ENCODE measurements at places on chromosomes 13 and 19. TPM values are rescaled to one million over a fixed set of nuclear protein-coding genes. Genes with fewer than 3 reads are reported as not detected.

Gene FCHO1
- 0.76 TPM for total RNA-seq

- no peaks in the 10 kb centered on the region for H3K27me3 ChIP-seq
- H3K36me3 ChIP-seq, result no peaks in the 10 kb centered on the region
- no peak overlapping the region for H3K4me3 ChIP-seq
- no peaks in the 10 kb centered on the region for H3K4me1 ChIP-seq
- no peak overlapping the region for H3K27ac ChIP-seq
Observed at GRCh38 chr13:78832461-78832860, 173.5 kb upstream of the OBI1 start.

GRCh38 chr19:58581227-58582141 is 8.3 kb upstream of the MZF1 start:
- DNase-seq, result no peak
- peaks cover 25% of the 10 kb centered on the region for H3K4me1 ChIP-seq
- no peak overlapping the region for H3K4me3 ChIP-seq
- peaks cover 11% of the 10 kb centered on the region for H3K36me3 ChIP-seq

GRCh38 chr13:39930544-39931444 is 275.3 kb downstream of the COG6 start:
- no peak for DNase-seq
- no peaks in the 10 kb centered on the region for H3K27me3 ChIP-seq

- H3K36me3 ChIP-seq, result peaks cover 16% of the 10 kb centered on the region
- no peak overlapping the region for H3K27ac ChIP-seq
- DNase-seq, result no peak
- no peaks in the 10 kb centered on the region for H3K27me3 ChIP-seq
- no peak overlapping the region for H3K4me3 ChIP-seq
Observed at GRCh38 chr13:39016787-39017186, 21.1 kb downstream of the PROSER1 start.

Gene PLPP2
- 17.0 TPM for total RNA-seq

Gene POLR1G
- total RNA-seq, result 7.3 TPM

GRCh38 chr19:2254064-2254872 is 1.9 kb downstream of the JSRP1 start:
- H3K4me3 ChIP-seq, result no peak overlapping the region
- DNase-seq, result no peak
- H3K4me1 ChIP-seq, result peaks cover 48% of the 10 kb centered on the region
- H3K27ac ChIP-seq, result no peak overlapping the region

- no peak for DNase-seq
- no peaks in the 10 kb centered on the region for H3K27me3 ChIP-seq
- H3K4me3 ChIP-seq, result peak overlapping the region; percentile 27
- H3K36me3 ChIP-seq, result no peaks in the 10 kb centered on the region
Observed at GRCh38 chr13:32737679-32738078, 151.4 kb downstream of the PDS5B start.
